Activated CD8-positive, alpha-beta memory T cell treated with anti-CD3 and anti-CD28 coated beads for 24 hours (primary cell): ENCODE measurements at places on chromosomes 5 and 9.

- peak; percentile 50 for DNase-seq
Measured at GRCh38 chr5:1656271-1656975, 132.7 kb upstream of the LPCAT1 start.

DNA sequence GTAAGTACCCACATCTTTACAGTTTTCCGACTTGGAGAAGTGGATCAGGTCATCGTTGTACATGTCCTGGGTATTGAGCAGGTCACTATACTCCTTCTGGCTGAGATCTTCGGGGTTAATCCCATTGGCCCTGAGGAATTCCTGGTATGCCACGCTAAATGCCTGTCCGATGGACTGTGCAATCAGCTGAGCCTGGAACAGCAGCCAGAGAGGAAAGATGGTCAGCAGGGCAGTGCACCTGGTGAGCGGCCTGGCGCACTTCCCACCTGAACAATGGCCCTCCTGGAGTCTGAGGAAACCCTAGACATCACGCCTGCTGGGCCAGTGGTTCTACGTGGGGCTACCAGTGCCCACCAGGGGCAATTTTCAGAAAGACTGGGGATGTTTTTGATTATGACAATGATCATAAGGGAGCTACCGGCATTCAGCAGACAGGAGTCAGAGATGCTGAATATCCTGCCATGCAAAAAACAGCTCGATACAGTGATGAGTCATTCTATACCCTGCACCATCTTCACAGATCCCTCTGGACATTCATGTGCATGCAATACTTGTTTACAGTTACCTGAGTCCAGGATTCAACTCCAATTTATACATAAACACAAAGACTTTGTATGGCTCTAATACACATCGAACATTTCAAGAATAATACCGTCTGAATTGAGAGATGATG is 127.2 kb downstream of the ENTREP1 start:
- DNase-seq, result no peak

DNA sequence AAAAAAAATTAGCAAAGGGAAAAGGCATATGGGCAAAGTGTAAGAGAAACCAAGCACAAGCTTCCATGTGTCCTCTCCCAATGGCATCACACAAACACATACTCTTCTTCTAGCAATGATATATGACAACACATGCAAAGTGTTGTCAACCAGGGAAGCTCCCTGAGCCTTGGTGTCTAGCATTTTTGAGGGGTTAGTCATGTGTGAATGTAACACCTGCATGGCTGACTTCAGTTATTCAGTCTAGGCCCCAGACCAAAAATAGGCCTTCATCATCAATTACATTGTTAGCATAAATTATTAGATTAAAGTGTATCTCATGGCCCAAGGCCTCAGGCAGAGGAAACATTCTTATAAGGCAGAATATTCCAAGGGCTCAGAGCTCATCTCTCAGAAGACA is 450.0 kb downstream of the TLE1 start:
- no peak for DNase-seq

GRCh38 chr5:74595143-74595925 is 45.2 kb downstream of the ENC1 start:
- no peak for DNase-seq

- DNase-seq, result no peak
Measured at GRCh38 chr5:143879646-143880045, 67.7 kb downstream of the HMHB1 start.

DNA sequence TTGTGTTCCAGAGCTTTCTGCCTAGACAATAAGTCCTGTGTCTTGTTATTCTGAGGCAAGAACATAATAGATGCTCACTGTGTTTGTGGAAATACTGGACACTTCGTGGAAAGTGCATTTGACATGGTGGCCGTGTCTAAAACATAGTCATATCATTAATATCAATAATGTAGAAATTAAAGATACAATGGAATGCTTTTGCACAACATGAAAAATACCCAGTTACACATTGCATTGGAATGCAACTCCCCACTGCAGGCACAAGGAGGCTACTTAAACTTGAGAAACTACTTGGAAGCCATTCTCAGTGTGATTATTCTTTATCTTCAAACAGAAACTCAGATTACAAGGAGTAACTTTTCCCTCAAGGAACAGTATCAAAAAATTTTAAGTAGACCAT is 145.3 kb upstream of the ZNF462 start:
- no peak for DNase-seq

DNA sequence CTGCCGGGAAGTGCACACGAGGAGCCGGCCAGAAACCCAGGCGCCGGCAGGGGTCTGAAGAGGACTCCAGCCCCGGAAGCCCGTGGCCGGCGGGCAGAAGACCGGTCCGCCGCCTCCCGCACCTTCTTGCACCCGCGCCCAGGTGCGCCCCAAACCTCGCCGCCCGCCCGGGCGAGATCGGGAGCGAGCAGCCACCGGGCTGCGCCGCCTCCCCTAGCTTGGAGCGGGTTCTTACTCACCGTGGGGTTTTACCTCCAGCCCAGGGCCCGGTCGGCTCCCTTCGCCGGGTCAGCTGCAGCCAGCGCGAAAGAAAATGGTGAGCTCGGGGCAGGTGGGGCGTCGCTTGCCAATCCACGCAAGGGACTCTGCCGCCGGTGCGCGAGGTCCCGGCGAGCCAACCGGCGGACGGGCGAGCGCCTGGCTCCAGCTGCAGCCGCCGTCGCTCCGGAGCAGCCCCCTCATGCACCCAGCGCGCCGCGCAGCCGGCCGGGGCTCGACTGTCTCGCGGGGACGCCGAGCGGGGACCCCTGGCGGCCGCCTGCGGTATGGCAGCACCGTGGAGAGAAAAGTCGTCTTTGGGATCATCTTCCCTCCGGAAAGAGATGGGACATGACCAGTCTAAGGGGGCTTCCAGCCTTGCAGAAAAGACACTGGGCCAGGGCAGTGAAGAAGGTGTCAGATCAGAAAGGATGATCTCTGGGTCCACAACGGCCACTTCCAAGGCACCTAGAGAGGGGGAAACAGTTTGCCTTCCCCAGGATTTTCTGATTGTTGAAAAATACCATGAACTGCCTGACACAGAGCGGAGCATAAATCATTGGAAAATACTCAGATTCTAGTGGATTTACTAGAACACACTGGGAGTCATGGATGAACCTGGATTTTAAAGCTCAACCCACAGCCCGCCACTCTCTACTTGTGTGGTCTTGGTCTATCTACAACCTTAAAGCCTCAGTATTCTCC is at the start of gene MOB3B:
Gene MOB3B, minus strand, starts transcription at position 499 of the 963 bp plus-strand sequence. CDS start 74,264 bp downstream, outside the sequence.
- peak; percentile 92 for DNase-seq

DNA sequence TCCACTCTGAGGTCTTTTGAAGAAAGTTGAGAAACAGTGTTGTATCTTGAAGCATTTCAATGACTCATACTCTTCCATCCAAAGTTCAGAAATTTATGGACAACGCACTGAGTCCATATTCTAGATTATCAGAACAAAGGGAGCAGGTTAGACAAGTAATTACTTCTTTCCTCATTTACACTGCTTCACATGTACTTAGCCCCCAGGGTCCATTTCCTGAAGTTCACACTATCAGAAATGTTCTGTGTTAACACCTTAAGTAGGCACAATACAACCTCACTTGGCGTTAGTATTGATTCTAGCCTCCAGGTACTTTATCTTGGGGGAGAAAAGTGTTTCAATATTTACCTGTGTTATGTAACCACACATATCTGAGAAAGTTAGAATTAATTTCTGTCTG is 487.9 kb upstream of the DMAC1 start:
- no peak for DNase-seq

DNA sequence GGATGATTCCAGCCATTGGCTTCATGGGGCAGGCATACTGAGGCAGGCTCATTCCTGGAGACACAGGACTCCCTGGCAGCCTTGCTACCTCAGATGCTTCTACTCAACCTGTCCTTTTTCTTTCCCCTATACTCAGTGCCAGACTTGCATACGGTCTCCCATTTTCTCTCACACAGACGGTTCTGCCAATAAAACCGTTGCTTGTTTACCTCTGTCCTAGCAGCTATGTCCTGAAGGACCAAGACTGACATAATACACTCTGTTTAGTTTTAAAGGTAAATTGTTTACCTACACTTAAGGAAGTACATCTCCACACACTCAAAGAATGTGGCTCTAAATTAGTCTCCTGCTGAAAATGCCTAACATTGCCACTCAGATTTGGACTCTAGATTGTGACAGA is 151.0 kb upstream of the RFX3 start:
- DNase-seq, result no peak

DNA sequence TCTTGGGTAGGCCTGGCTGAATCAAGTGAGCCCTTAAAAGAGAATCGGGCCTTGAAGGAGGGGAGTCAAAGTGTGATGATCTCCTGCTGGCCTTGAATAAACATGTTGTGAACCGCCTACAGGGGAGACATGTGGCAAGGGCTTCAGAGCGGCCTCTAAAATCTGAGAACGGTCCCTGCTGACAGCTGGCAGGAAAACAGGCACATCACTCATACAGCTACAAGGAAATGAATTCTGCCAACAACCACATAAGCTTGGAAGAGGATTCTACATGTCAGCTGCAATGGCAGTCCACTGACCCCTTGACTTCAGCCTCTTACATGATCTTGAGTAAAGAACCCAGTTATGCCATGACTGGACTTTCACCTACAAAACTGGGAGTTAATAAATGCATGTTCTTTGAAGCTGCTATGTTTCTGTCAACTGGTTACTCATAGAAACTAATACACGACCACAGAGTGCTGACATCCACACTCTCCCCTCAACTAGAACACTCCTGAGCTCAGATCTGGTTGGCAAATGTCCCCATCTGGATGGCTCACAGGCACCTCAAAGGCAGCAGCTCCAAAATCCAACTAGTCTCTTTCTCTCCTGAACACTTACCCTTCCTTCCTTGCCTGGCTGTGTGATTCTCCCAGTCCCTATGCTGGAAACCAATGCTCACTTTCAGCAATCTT is 333.1 kb downstream of the ASTN2 start:
- no peak for DNase-seq

GRCh38 chr9:96487029-96487396 is 37.0 kb downstream of the HABP4 start:
- no peak for DNase-seq

DNA sequence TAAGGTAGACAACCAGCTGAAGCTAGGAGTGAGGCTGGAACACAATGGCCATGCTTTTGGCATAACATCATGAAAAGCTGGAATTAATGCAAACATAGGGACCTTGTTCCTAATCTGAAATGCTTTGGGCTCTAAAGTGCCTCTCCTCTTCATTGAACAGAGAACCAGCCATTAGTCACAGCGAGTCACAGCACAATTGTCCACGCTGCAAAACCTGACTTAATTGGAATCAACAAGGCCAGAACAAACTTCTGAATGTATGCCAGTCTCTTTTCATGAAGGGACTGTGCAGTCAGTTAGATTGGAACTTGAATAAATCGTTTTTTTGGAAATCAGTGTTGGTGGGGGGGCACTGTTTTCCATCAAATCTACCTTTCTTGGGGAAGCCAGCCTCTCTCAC is 96.5 kb downstream of the JAKMIP2 start:
- no peak for DNase-seq

DNA sequence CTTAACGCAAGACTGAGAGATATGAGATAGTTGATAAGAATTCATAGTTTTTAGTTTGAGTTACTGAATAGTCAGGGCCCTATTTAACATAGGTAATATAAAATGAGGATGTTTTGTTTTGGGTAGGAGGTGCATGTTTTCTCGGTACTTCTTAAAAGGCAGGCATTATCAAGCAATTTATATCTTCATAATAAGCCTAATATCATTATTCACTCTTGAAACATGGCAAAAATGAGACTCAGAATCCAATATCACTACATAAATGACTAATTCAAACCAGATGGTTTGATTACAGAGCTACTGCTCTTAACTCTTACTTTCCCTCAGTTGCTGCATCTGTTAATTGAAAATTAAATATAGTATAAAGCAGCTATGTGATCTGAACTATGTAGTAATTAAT is 2038.7 kb downstream of the EFNA5 start:
- no peak for DNase-seq

GRCh38 chr5:57559110-57559635 is 76.6 kb upstream of the ACTBL2 start:
- no peak for DNase-seq

DNA sequence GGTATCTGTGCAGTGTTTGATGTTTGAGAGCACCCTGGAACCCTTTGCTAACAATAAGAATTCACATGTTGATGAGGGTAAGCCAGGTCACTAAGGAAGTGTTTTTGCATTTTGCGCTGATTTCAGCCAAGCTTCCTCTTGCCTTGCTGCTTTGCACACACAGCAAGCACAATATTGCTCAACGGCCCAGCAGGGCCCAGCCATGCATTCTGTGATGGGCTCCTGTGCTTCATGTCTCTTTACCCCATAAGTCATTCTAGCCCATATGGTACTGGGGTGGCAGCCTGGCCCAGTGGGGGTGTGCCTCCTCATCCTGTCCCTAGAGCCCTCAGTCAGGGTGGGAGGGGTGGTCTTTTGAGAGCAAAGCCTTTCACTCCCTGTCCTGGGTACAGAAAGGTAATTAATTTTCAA is 481.3 kb downstream of the GADD45G start:
- DNase-seq, result no peak

- DNase-seq, result no peak
Measured at GRCh38 chr9:132366481-132366880, 11.7 kb upstream of the SETX start.

DNA sequence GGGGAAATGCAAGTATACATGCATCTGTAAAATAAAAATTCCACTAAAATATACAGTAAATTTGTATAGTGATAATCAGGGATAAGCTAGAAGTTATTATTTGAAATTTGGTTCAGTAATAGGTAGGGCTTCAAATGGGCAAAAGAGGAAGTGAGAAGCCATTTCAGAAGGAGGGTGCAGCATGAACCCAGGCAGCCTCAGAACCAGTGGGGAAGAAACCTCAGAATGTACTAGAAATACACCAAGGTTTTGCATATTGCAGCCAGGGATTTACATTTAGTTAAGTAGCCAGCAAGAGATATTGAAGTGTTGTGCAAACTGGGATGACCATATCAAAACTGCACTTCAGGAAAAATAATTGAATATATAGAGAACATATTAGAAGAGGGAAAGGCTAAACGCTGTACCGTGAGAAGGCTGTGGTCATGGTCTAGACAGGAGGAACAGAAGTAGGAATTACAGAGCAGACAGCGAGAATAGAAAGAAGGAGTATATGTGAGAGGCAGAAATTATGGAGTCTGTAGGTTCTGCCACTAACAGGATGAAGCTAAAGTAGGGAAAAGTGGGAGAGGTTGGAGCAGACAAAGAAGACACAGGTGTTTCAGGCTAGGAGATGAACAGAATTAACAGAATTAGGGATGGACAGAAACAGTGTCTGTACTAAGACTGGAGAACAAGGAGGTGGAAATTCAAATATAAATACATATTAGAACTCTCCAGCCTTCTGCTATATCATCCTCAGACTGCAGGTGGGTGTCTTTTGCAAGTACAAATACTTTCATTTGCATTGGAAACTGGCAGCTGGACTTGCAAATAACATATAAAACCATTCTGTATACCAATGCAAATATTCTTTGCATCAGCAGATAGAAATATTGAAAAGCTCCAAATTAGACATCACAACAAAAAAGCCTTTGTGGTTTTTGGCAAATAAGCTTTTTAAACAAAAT is 335.6 kb downstream of the ZNF608 start:
- no peak for DNase-seq

DNA sequence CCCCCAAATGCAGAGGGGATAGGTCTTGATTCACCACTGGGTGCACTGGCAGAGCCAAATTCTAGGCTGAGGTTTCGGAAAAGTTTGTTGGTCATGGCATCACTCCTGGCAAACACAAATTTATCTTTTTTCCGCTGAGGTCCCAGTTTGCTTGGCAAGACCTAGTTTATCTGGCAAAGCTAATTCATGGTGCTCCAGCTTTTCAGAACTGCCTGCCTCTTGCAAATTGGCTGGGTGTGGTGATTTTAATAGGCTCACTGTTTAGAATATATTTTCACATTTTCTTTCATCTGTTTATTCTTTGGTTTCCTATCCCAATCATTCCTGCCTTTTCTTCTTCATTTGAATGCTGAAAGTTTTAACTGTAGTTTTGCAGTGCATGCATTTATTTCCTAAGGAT is 50.5 kb upstream of the MAMDC2 start:
- no peak for DNase-seq
